ENCODE measurements at places on chromosomes 2 and 18.

DNA sequence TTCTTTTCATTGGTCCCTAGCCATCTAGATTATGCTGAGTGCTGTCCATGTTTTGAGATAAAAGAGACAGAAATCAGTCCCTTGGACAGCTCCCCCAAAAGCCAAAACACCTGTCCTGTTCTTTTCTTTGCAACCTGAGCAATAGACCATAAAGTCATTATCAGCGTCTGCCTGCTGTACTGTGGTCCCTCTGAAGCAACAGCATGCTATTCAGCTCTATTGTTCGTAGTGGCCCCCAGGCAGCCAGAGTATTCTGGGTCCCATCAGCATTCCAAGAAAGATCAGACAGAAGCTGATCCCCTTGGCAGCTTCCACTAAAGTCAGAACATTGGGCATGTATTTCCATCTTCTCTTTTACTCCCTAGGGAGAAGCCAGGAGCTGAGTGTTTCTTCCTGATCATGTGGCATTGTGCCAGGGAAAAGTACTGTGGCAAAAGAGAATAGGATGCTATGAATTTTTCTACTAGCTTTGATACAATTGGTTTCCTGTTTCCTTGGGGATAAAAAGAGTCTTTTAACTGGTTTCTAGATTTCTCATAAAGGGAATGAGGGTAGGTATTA is 33.6 kb upstream of the ZSWIM2 start:
- DNase-seq = no peak

DNA sequence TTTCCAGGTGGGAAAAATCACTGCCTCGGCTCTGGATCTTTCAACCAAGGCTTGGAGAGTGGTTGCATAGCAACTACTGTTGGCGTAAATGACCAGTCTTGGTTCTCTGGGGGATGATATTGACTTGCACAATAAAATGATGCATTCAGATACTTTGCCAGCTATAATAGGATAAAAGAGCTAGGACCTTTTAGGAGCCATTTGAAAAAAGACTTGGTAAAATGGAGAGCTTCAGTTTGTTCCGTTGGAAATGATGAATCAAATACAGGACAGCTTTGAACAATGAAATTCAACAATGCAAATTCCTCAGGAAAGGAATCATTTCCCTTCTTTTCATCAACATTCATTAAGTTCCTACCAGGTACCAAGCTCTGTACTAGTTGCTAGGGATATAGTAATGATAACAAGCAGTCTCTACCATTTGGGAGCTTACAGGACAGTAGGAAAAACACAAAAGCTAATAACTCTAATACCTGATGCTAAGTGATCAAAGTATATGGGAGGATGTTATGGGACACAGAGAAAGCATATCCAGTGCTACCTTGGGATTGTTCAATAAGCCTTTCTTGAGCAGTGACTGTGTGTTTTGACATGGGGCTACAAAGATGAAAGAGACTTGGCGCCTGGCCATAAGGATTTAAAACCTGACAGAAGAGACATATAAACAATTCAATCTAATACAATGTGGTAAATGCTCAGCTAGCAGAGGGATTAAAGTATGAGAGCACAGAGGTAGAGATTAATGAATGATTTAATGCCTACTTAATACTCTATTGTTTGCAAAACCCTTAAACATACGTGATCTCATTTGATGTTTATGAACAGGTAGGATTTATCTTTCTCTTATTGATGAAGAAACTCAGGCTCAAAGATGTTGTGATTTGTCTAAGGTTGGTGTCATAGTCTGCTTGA is 110.7 kb downstream of the QPCT start:
- peak; percentile 69 for DNase-seq

DNA sequence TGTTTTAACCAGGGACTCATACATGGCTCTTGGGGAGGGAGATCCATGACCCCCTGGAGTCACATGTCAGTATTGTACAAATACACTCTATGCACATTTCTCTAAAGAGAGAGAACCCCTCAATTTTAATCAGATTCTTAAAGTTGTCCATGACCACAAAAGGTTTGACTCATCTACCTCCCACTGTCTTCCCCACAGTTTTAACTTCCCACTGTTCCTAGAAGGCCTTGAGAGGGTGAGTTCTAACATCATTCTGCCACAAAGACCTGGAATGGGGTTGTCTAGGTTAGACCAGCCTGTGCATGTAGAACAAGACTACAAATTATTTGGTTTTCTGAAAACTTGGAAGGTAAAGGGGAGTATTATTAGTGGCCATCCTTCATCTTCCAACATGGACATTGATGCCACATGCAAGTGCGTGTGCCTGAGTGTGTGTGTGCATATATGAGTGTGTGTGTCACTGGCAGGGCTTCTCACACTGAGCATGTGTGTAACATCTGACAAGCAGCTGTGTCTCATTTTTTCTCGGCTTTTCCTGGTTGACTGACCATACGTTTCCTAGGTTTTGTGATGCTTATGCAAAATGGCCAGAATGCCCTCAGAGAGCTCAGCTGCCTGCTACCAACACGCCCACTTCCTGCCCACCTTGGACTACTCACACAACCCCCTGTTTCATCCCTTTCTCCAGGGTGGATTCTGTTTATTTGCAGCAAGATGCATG is 94.6 kb upstream of the LGALSL start:
- DNase-seq = no peak

- peak; percentile 88 for DNase-seq
Observed at GRCh38 chr2:109242654-109243331, 113.8 kb downstream of the SH3RF3 start.

- DNase-seq = no peak
Observed at GRCh38 chr2:239312081-239312511, 88.7 kb downstream of the HDAC4 start.

DNA sequence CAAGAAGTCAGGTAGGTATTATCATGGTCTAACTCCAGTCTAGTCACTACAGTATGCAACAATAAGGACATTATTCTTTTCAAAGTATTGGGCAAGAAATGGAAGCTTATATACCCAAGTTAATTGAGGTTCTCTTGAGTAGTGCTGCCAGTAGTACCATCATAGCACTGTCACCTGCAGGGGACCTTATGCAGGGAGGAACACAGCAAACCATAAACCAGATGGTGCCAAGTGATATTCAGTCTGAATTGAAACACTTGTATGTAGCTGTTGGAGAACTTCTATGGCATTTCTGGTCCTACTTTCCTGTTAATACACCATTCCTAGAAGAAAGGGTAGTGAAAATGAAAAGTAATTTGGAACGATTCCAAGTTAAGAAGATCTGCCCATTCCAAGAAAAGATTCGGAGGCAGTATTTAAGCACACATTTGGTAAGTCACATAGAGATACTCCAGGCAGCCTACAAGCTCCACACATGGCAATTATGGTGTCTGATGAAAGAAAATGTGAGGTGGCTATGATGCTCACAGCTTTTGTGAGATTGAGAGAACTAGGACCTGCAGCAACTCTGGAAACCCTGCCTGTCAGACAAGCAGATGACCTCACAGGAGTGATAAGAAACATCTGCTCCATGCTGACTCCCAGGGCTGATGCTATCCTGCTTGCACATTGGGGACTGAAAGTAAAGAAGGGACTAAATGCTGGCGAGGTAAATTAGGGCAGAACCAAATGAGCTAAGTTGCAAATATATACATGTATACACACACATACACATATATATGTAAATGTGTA is 174.7 kb downstream of the MC4R start:
- no peak for DNase-seq

DNA sequence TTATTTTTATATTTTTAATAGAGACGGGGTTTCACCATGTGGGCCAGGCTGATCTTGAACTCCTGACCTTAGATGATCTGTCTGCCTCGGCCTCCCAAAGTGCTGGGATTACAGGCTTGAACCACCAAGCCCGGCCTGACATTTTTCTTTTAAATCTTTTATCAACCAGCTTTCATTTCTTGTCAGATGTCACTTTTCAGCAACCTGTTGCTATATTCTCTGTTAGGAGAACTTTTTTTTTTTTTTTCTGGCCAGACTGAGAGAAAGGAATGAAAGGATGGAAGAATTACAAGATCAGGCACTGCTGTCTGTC is 146.3 kb downstream of the TGIF1 start:
- DNase-seq = no peak

GRCh38 chr2:195406886-195407603 is 250.0 kb upstream of the SLC39A10 start:
- no peak for DNase-seq

GRCh38 chr2:47640356-47640755 is 142.6 kb upstream of the MSH6 start:
- DNase-seq = no peak

DNA sequence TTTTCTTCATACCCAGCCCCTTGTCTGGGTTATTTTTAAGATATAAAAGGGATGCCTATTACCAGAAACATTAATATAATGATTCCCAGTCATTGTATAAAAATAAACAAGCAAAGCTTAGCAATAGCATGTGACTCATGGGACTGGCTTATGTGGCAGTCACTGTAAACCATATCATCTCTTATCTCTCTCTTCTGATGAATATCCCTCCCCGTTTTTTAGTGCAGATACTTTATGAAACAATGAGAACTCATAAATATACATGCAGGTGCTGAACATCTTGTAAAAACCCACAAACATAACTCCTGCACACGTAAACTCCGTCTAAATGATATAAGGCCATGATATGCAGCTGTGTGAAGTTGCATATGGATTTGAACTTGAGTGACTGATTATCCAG is 154.9 kb downstream of the MGAT5 start:
- no peak for DNase-seq

DNA sequence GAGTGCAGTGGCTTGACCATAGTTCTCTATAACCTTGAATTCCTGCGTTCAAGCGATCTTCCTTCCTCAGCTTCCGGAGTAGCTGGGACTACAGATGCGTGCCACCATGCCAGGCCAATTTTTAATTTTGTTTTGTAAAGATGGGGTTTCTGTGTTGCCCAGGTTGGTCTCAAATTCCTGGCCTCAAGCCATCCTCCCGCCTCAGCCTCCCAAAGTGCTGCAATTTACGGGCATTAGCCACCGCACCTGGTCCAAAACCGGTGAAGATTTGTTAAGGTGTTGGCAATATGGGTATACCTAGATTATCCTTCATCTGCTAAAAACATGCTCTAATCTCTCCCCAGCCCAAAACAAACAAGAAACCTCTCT is 1.3 kb upstream of the EIF2AK3 start:
- DNase-seq = no peak
